ENCODE measurements at places on chromosomes 5 and 9. TPM values are rescaled to one million over a fixed set of nuclear protein-coding genes. Genes with fewer than 3 reads are reported as not detected.

Gene SGCD
- 10.6 TPM for total RNA-seq

Gene CDH10
- total RNA-seq, result 0.18 TPM

Gene ECPAS
- 78.9 TPM for total RNA-seq

Gene SOHLH1
- total RNA-seq, result not detected

Gene SPOCK1
- total RNA-seq, result 5.0 TPM

Gene FABP6
- not detected for total RNA-seq

Gene BRD3
- 2.2 TPM for total RNA-seq

Gene GPRIN1
- total RNA-seq, result 2.5 TPM

Gene CCNI2
- not detected for total RNA-seq

Gene CD180
- not detected for total RNA-seq

Gene OMD
- not detected for total RNA-seq

Gene ZMYND19
- 14.3 TPM for total RNA-seq

Gene ARAP3
- 1.4 TPM for total RNA-seq

Data from IMR-90 (cell line).